H9 (cell line): ENCODE measurements at places on chromosomes 3 and 15. TPM values are rescaled to one million over a fixed set of nuclear protein-coding genes. Genes with fewer than 3 reads are reported as not detected.

Gene CYP8B1
- total RNA-seq: not detected in 2 replicates

Gene SLC6A1
- 0.09 TPM in 1 of 2 replicates, not detected in the other for total RNA-seq

Gene FILIP1L
- total RNA-seq: 0.07 and 0.22 TPM in 2 replicates

Gene DAZL
- total RNA-seq: 21.2 and 21.7 TPM in 2 replicates

Gene CMTM8
- total RNA-seq: 4.0 TPM in 2 replicates

Gene IL5RA
- total RNA-seq: not detected in 2 replicates

Gene FGD5
- 7.8 and 8.6 TPM in 2 replicates for total RNA-seq

Gene TRIM42
- not detected in 2 replicates for total RNA-seq

Gene FRMD5
- total RNA-seq: 3.8 and 3.9 TPM in 2 replicates

Gene ROPN1
- total RNA-seq: not detected in 2 replicates

Gene C3orf33
- total RNA-seq: 2.3 and 2.9 TPM in 2 replicates

Gene CEP19
- total RNA-seq: 1.2 and 1.3 TPM in 2 replicates

Gene NR2E3
- total RNA-seq: 0.31 and 0.35 TPM in 2 replicates

Gene CLDN1
- total RNA-seq: 1.0 and 2.1 TPM in 2 replicates
